NCI-H1436 (cell line): ENCODE measurements at places on chromosomes 11 and 22.

DNA sequence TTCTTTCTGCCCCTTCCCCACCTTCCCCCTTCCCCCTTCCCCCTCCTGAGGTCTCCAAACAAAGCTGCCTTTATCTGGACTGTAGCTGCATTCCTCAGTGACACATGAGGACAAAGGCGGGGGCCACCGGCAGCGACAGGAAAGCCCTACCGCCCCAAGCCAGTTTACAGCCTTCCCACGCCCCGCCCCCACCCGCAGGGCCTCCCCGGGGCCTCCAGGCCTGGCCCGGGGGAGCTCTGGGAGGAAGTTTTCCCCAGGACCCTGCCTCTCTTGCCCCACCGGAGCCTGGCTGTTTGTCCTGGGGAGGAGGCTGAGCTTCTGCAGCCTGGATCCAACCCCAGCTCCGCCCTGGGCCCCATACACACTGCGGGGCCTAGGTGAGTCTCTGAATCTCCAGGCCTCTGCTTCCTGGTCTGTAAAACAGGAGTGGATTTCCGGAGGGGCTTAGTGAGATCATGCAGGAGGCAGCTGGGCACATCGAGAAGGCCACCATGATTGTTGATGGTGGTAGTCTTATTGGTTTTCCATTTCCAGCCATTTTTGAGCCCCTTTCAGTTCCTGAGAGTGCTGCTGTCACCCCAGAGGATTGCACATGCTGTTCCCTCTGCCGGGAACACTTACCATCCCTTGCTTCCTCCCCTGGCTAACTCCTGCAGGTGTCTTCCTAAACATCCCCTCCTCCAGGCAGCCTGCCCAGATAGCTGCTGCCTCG, 130.7 kb downstream of the MN1 start:
- no peak for DNase-seq

DNA sequence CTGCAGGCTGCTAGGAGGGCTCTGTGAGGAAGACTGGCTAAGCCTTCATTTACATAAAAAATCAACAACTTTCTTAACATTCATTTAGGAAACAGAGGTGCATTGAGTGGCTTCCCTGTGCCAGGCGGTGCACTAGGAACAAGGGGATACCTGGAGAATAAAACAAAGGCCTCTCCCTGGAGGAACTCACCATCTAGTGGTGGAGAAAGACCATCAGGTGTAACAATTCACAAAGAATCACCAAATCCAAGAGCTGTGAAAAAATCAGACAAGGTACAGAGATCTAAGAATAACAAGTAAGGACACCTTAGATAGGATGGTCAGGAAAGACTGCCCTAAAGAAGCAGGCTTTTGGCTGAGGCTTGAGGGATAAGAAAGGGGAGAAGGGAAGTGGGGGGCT, 40.3 kb downstream of the CSNK2A3 start:
- DNase-seq = no peak

GRCh38 chr11:29641201-29641600, 375.6 kb downstream of the KCNA4 start:
- DNase-seq = no peak

GRCh38 chr11:1520209-1520662, 33.7 kb upstream of the MOB2 start:
- DNase-seq = no peak

DNA sequence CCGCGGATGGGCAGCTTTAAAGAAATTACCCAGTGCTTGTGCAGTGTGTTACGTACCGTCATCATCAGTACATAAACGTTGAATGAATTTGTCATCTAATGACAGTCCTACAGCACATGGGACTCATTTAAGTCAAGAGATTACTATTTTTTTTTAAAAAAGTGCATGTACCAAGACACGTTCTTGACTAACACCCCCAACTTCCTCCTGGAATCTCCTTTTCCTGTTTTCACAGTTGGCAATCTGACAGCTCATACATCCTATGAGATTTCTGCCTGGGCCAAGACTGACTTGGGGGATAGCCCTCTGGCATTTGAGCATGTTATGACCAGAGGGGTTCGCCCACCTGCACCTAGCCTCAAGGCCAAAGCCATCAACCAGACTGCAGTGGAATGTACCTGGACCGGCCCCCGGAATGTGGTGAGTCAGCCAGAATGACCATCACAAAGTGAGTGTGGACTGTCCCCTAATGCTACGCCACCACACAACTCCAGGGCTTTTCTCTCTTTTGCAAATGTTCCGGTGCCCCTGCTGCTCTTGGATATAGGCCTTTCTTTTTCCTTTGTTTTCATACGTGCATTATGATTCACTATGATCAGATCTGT, 162.0 kb upstream of the SORL1-AS1 start:
- no peak for DNase-seq

GRCh38 chr11:63877658-63878241, 38.8 kb downstream of the MARK2 start:
- no peak for DNase-seq

DNA sequence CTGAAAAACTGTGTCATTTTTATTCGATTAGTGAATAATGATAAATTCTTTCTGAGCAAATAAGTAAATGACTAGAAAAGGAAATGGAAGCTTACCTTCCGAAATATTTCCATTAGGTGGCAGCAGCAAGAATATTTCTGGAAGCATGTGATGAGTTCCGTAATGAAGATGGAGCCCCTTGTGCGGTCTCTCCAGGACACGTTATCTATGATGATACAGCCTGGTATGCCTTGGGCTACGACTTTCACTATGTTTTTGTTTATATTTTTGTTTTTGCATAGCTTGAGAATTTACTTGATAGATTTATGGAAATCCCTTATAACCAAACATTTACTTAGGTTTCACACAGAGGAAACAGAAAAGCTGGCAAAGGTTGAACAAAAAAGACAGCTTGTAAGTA, 25.7 kb downstream of the CASP5 start:
- no peak for DNase-seq

DNA sequence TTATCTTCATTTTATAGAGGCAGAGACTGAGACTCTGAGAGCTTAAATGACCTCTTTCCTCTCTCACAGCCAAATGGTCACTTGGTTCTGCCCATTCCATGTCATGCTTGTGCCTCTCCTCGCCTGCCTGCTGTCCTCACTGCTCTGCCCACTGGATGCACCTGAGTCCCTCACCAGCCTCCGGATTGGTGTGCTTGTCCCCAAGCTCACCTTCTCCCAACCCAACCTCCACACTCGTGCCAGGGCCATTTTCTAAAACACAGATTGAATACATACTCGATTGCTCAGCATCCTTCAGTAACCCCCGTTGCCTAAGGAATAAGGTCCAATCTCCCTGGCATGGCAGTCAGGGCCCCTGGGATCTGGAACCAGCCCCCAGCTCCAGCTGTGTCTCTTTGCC, 28.4 kb upstream of the NECTIN1 start:
- no peak for DNase-seq

DNA sequence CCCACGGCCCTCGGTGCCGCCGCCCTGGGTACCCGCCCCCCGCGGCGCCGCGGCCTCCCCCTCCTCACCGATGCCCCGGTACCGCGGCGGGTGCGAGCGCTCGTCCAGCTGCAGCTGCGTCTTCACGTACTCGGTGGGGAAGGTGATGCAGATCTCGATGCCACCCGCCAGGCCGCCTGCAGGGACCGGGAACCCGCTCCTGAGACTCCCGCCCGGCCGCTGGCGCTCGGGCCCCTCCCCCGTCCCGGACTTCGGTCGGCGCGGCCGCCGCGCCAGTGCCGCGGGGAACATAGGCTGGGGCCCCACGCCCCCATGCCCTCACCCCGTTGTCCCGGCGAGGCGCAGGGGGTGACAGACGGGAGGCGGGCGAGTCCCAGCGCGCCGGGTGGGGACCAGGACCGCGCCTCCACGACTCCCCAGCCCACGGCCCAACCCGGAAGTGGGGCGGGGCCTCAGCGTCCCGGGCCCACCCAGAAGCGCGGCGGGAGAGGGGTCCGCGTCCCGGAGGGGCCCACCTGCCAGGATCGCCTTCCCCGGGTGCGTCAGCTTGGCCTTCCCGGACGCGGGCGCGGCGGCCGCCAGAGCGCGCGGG, 375 bp downstream of the SLC25A1 start:
- DNase-seq = peak; percentile 49

- no peak for DNase-seq
Observed at GRCh38 chr11:65448074-65448417, 25.4 kb downstream of the NEAT1 start.

- DNase-seq = no peak
Observed at GRCh38 chr11:134630861-134631260, 218.8 kb upstream of the B3GAT1 start.

DNA sequence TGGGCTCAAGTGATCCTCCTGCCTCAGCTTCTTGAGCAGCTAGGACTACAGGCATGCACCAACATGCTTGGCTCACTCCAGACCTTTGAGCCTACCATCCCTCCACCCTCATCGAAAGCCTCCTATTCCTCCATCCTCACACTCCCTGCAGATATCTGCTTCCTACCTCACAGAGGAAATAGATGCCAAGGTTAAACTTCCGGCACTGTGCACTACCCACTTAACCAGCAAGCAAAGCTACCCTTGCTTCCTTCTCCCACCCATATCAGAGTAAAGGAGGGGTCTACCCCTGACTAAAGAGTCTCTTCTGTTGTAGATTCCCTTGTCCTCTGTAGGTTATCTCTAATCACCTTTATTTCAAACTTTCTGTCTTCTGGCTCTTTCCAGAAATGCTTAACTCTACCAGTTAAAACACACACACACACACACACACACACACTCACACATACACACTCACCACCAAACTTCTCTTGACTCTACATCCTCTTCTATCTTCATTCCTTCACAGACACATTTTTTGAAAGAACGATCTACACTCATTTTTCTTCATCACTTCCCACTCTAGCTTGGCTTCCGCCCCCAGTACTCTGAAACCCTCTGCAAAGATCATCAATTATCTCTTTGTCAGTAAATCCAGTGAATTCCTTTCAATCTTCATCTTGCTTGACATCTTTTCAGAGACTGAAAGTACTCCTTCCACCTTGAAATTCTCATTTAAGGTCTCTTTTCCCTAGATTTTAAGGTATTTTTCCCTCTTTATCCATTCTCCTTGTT, 10.9 kb upstream of the SIK2 start:
- DNase-seq = no peak

DNA sequence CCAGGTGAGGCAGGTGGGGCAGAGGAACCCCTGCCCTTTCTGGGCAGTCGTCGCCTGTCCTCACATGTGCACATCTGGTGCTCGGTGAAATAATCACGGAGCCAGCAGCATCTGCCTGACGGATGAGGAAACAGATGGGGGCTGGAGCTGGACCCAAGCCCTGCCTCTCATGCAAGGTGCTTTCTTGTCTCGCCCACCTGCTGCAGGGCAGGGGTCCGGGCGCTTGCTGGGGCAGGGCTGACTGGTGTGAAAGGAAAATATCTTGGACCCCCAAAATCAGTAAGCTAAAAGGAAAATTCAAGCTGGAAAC, 3.3 kb downstream of the ALDH3B2 start:
- DNase-seq = no peak

- DNase-seq = no peak
Observed at GRCh38 chr11:9573775-9574621, 528 bp downstream of the WEE1 start.

- DNase-seq = no peak
Observed at GRCh38 chr22:46969491-46969890, 207.0 kb downstream of the TBC1D22A start.

- DNase-seq = no peak
Observed at GRCh38 chr11:36363361-36364268, 67.5 kb downstream of the PRR5L start.

GRCh38 chr11:12278766-12279671, 98.4 kb upstream of the PARVA start:
- no peak for DNase-seq

DNA sequence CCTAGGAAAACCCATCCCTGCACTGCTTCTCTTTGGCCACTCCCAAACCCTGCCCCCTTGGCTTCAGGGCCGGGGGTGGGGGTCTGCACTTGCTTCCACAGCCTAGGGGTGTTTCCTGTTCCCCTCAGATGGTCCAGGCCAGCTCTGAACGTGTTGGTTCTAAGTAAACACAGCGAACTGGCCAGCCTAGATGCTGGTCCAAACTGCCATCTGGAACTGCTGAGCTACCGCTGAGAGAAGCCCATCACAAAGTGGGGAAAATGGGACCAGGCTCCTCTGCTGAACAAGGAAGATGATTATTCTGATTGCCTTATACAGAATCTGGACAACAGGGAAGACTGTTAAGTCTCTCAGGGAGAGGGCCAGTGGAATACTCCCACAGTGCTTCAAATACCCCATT, 23.5 kb upstream of the YPEL1 start:
- DNase-seq = no peak

GRCh38 chr11:65633390-65634108, 4.4 kb upstream of the SIPA1 start:
- DNase-seq = no peak

DNA sequence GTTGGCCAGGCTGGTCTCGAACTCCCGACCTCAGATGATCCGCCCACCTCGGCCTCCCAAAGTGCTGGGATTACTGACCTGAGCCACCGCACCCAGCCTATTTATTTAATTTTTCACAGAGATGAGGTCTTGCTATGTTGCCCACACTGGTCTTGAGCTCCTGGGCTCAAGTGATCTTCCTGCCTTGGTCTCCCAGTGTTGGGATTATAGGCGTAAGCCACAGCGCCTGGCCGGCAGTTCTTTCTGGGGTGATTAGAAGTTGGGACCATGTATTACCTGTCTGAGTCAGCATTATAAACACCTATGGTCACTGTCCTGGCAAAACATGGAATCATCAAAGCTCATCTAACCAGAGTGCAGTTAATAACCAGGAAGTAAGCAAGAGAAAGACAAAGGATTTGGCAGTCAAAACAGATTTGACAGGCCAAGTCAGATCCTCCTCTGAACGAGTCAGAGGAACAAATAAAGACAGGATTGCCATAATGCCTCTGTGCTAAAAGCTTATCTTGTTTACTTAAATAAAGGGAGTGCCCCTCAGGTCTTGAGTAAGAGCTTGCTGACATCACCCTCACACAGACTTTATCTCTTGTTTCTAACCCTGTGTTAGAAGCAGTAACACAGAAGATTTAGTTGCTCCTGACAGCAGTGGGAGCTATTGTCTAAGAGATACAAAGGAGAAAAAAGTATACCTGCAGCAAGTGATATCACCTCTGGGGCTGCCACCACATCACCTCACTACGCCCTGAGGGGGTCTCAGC, 3.7 kb downstream of the SERPIND1 start:
- DNase-seq = no peak

DNA sequence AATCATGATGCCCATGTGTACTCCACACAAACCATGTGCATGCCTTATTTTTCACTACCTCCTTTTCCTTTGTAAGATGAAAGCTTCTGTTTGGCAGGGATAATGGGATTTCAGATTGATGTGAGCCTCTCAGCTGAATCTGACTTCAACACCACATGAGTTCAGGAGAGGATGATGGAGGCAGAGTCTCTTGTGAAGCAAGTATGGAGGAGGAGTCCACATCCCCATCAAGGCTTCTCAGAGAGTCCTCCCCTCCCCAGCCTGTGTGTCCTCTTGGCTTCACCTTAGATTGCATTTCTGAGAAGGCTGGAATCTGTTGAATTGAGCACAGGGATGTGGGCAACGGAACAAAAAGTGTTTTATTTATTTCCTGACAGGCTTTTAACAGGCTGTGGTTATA, 370.4 kb downstream of the FAT3 start:
- DNase-seq = no peak
